Mesothelial cell of epicardium (in vitro differentiated cells): ENCODE measurements at places on chromosomes 4 and X.

DNA sequence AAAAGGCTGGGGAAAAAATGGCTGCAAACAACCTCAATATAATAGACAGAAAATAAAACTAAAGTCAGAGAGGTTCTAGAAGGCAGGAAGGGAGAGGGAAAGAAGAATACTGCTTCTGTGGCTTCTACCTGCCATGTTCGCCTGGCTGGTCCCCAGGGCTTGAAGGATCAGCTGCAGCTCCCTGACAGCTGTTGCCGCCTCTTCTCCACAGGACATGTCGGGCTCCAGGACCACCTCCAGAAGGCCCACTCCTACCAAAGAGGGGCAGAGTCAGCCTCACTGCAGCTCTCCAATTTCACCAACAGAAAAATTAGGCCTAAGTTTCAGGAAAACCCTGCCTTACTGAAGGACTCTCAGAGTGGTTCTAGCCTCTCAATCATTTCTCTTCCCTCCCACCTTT lies 44.9 kb downstream of the GATB start:
- no peak for DNase-seq

DNA sequence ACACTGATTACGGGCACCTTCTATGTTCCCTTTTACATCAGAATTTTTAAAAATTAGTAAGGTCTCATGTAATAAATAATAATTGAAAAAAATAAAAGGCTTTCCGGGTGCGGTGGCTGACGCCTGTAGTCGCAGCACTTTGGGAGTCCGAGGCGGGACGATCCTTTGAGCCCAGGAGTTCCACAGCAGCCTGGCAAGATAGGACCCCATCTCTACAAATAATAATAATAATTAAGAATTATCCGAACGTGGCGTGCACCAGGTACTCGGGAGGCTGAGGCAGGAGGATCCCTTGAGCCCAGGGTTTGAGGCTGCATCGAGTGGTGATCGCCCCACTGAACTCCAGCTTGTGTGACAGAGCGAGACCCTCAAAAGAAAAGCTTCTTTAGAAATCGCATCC lies 771 bp upstream of the LAMTOR3 start:
- DNase-seq, result no peak

DNA sequence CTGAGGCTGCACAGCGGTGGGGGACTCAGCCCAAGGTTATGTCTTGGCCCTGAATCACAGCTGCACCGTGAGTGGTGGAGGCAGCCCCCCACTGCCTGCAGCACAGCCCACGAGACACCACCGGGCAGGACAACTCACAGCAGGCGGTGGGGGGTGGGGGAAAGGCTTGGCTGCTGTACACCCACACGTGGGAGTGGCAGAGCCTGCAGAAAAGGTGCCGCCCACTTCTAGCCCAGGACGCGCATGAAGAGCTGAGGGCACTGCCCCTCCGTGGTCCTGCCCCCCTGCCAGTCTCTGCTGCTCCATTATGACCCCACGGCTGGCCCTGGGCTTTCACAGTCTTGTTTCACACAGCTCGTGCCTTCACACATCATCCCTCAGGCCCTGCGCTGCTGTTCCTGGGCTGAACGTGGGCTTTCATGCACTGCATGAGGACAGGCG lies 40.8 kb downstream of the FGFRL1 start:
- DNase-seq, result no peak

DNA sequence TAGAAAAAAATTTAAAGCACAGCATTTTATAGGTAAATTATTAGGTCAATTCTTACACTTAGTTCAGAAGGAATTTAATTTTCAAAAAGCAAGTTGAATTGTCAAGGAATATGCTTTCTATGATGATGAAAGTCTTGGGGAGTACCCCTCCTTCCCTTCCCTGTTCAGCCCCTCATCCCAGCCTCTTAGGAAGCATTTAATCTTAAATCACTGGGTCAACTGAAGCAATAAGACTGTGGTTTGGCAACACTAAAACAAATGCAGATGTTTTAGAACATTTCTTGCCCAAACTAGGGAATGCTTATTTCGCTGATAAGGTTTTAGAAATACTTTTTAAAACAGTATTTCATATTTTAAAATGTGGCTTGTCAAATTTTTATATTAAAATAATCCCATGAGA lies 19.1 kb upstream of the ARSJ start:
- DNase-seq, result no peak

DNA sequence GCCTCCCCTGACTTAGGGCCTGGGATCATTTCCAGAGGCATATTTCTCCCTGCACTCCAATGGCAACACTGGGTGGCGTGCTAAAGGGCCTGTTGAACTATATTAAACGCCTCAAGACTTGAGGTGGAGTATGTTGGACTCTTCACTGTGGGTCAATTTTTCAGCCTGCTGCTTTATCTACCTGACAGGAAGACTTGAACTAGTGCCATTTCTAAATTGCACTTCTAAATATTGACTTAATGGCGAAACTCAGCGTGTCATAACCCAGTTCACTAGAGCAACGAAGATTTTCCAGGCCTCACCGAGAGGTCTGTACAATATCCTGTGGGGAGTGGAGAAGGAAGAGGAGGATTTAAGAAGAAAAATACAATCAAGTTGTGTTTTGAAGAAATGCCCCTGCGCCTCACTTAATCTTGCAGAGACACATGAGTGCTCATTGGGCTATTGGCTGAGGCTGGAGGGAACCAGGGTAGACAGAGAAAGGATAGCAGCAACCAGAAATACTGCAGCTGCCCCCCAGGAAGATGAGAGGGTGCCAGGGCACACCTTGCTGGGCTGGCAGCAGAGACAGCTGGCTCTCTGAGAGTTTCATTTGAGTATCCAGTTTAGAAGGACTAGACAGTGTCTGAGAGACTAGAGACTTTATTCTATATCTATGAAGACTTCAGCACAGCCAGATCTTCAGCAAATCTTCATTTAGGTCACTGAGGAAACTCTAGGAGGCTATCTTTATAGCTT lies 67.4 kb downstream of the ENPP6 start:
- DNase-seq, result no peak

DNA sequence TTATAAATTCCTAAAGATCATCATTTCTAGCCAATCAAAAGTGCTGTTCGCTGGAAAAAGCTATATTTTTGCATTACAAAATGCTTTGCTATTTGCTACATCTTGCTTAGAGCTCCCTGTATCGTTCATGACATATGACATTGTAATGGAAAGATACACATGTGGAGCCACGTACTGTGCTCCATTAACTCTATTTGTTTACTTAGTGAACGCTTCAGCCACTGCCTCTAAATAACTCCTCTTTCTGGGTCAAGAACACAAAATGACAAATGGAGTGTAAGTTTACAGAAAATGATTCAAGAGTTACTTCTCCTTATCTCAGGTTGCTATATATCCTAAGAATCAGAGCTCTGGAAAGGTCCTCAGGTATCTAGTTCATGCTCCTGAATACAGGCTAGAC lies 329.1 kb upstream of the SMIM31 start:
- no peak for DNase-seq

GRCh38 chrX:23797371-23798128 lies 14.6 kb downstream of the SAT1 start:
- no peak for DNase-seq

DNA sequence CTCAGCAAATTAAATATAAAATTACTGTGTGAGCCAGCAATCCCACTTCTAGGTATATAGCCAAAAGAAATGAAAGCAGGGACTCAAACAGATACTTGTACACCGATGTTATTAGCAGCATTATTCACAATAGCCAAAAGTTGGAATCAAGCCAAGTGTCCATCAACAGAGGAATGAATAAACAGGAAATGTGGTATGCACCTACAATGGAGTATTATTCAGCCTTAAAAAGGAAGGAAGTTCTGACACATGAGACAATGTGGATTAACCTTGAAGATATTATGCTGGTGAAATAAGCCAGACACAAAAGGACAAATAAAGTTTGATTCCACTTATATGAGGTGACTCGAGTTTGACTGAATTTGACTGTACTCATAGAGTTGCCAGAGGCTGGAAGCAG lies 108.3 kb upstream of the DUSP21 start:
- DNase-seq, result no peak

DNA sequence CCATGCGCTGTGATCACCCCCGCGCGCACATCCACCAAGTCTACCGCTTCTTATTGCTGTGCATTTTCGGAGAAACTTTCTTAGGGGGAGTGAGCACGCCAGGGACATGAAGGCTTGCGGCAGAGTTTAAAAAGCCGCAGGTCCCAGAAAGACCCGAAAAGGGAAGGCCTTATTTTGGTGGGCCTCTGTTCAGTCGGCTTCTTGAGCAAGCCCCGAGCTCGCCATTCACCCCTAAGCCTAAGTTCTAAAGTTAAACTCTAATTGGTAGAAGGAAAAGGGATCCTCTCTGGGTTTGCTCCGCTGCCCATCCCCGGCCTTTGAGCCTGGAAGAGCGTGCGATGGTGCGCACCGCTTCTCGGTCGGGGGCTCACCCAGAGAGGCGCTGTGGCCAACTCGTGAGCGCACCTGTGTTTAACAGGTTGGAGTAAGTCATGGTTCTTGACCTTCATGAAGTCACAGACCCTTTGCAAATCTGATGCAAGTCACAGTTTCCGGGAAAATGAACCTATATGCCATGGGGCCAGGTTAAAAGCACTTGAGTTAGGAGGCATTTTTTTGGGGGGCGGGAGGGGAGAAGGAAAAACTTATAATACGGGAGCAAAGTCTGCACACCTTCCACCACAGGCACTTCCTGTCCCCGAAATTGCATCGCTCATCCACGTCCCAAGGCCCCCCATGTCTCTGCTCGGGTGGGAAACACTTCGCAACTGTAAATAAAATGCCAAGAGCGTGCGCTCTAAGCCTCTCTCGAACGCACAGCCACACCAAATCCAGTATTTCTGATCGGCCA lies 1.9 kb downstream of the PHOX2B start:
- DNase-seq, result no peak

DNA sequence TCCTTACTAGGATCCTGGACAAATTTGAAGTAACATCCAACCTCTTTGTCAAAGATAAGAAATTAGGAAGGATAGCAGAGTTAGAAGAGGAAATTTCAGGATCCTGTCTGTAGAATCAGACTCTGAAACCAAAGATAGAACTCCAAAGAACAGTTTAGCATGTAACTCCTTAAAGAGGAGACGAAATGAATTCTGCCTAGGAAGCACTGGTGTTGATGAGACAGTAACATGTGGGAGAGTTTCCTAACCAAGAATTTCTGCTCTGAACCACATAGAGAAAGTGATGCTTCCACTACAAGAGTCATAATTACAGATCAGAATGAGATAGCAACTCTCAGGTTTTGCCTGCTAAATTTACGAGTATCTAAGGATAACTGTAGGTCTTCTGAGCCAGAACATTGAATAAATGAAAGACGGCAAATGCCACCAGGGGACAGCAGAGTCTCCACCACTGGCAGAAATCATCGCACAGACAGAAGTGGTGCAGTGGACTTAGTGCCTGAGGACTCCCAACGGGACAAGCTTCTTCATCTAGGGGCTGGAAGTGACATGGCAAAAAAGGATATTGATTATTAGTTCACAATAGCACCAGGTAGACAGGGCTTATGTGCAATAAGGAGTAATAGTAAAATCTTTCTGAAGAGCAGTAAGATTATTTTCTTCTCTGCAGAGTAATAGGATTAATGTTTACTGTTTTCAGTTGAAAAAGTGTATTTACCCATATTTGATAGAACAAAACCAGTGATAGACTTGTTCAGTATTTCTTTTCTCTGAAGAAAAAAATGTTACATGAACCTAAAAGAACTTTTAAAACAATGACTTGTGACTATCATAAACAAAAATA lies 6.7 kb upstream of the PPID start:
- no peak for DNase-seq

GRCh38 chrX:19569121-19569805 lies 54.0 kb upstream of the MAP3K15 start:
- no peak for DNase-seq

DNA sequence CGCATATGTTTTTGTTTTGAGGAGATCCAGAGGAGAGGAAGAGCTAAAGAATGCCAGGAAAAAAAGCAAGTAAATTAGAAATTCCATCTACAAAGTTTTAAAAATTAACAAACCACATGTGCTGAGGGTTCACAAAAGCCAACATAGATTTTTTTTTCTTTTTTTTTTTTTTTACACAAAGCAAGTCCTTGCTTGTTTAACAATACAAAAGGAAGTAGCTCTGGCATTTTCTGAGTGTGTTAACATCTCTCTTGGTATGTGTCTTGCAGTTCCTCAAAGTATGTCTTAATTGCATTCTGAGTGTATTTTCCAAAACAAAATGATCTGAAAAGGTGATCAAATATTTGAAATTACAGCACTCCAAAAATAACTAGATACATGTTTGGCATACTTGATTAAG lies 1682.7 kb upstream of the AGA start:
- no peak for DNase-seq

DNA sequence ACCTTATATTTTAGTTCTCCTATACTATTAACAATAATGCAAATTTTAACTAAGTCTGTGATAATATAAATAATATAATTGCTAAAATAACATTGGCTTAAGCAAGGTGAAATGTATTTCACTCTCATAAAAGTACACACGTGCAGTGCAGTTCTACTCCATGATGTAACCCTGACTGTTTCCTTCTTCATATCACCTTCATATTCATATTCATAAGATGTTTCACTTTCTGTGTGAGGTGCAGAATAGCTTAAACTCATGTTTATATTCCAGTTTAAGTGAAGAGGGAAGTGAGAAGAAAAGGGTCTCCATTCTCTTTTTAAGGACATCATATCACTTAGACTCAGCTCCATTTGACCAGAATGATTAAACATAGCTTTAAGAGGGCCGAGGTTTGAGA lies 1810.0 kb upstream of the PCDH10 start:
- DNase-seq, result no peak

GRCh38 chr4:70589785-70590184 lies 2.3 kb upstream of the AMBN start:
- DNase-seq, result no peak

GRCh38 chr4:46886711-46887110 lies 22.3 kb downstream of the COX7B2 start:
- no peak for DNase-seq

- DNase-seq, result no peak
Observed at GRCh38 chr4:168683595-168683994, 186.7 kb downstream of the PALLD start.

DNA sequence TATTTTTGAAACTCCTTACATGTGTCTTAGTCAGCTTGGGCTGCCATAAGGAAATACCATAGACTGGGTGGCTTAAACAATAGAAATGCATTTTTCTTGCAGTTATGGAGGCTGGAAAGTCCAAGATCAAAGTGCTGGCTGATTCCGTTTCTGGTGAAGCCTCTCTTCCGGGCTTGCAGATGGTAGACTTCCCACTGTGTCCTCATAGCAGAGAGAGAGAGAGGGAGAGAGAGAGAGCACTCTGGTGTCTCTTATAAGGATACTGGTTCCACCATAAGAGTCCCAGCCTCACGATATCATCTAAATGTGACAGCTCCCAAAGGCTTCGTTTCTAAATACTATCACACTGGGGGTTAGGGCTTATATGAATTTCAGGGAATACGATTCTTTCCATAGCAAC lies 39.7 kb downstream of the ENPEP start:
- no peak for DNase-seq

- DNase-seq, result no peak
Observed at GRCh38 chr4:152072001-152072485, 311.2 kb upstream of the GATB start.
